ENCODE measurements at places on chromosomes 3 and 15. TPM values are rescaled to one million over a fixed set of nuclear protein-coding genes. Genes with fewer than 3 reads are reported as not detected.

DNA sequence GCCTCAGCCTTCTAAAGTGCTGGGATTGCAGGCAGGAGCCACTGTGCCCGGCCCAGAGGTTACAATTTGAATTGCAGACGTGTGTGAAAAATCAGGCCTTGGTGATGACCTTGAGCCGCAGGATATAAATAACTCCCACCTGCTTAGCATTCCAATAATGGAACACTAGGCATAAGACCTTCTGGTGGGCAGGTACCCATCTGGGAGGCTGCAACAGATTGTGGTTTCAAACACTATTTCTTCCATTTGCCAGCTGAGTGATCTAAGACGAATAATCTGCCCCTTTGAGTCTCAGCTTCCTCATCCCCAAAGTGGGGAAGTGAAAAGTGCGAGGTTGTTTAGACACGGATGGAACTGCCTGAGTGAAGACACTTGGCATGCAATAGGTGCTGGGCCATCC lies 47.7 kb upstream of the HERC1 start:
- no peaks in the 10 kb centered on the region for H3K36me3 ChIP-seq
- DNase-seq: no peak
- H3K27me3 ChIP-seq: no peaks in the 10 kb centered on the region
- no peak overlapping the region for H3K4me3 ChIP-seq
- H3K27ac ChIP-seq: no peak overlapping the region
- peaks cover 5% of the 10 kb centered on the region for H3K4me1 ChIP-seq

DNA sequence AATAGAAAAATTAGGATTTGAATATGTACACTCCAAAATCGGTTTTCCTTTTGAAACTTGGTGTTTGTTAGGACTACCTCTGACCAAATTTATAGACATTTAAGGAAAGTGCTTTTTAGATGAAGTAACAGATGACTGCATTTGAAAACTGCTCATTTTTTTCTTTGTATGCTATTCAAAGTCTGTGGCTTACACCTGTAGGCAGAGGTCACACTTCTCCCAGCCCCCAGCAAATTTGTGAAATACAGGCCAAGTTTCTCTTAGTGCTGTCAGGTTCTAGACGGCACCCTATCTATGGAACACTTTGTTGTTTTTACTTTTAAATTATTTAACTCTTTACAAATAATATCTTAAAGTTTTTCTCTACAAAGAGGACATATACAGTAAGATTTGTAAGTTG lies 100.8 kb upstream of the C15orf61 start:
- no peak overlapping the region for H3K27ac ChIP-seq
- H3K4me1 ChIP-seq: no peaks in the 10 kb centered on the region
- H3K27me3 ChIP-seq: no peaks in the 10 kb centered on the region
- no peak for DNase-seq

- no peak overlapping the region for H3K27ac ChIP-seq
- peaks cover 7% of the 10 kb centered on the region for H3K4me1 ChIP-seq
- no peak for DNase-seq
Measured at GRCh38 chr3:72427624-72428023, 420.6 kb downstream of the SHQ1 start.

DNA sequence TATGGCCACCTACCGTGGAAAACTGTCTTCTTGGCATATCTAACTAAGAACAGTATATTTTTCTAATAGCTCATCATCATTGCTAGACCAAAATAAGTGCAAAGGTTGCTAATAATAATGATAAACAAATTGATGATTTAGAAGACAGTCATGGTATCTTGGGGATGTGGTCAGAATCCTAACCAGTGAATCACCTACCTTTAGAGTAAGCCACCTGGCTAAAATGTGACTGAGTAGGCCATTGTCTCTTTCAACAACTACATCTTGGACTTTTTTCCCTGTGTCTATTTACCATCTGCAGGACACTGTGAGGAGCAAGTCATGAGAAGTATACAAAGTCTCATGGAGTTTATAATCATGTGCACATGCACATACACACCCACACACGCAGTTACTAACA lies 273.5 kb upstream of the SEMA6D start:
- no peak overlapping the region for H3K27ac ChIP-seq
- H3K4me3 ChIP-seq: no peak overlapping the region
- H3K27me3 ChIP-seq: no peaks in the 10 kb centered on the region
- no peaks in the 10 kb centered on the region for H3K4me1 ChIP-seq

DNA sequence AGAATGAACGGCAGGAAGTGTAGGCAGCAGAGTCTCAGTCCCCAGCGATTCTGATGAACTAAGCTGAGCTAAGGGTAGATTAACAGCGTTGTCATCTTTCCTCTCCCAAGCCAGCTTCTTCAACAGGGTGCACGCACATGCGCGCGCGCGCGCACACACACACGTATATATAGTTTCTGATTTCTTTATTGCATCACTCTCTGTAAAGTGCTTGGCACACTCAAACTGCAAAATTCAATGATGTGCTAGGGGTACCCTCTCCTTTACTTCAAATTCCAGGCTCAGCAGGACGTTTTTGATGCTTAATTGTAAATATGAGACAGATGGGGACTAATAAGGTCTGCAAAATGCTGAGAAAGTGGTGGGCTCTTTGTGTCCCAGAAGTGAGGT lies 26.1 kb upstream of the VPS8 start:
- H3K4me1 ChIP-seq: peaks cover 6% of the 10 kb centered on the region
- no peak overlapping the region for H3K27ac ChIP-seq
- H3K36me3 ChIP-seq: no peaks in the 10 kb centered on the region
- DNase-seq: no peak
- no peaks in the 10 kb centered on the region for H3K27me3 ChIP-seq

DNA sequence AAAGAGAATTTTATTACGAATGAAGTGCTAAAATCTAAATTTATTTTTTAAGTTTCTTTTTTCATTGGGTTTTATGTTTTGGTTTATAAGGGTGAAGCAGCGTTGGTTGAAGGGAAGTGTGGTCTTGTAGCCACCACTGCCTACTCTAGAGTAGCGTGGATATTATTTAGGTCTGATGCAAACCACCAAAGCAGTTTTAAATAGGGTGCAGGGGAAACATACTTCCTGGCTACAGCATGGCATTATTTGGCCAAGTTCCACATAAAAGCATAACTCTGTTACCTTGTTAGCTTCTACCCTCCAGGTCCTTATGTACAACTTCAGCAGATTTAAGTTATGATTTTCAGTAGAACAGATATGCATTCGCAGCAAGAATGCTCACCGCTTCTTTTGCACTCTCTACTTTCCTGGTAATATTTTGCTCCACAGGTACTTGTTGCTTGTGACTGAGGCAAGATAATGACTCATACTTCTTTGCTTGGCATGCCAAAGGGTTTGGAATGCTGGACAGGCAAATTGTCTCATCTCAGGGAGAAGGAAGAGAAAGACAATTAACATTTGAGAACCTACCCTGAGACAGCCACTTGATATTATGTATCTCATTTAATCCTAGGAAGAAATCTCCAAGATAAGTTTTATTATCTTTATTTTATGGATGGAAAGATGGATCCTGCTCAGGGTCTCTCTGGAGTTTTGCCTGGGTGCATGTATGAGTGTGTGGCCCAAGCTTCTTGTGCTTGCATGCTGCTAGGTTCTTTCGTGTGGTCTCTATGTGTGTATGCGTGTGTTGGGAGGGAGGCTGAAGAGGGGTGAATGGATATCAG lies 5.4 kb downstream of the TGFBR2 start:
- H3K4me3 ChIP-seq: peak overlapping the region; percentile 10
- no peaks in the 10 kb centered on the region for H3K36me3 ChIP-seq
- no peak for DNase-seq
- no peaks in the 10 kb centered on the region for H3K27me3 ChIP-seq
- H3K4me1 ChIP-seq: peaks cover 2% of the 10 kb centered on the region
- no peak overlapping the region for H3K27ac ChIP-seq

DNA sequence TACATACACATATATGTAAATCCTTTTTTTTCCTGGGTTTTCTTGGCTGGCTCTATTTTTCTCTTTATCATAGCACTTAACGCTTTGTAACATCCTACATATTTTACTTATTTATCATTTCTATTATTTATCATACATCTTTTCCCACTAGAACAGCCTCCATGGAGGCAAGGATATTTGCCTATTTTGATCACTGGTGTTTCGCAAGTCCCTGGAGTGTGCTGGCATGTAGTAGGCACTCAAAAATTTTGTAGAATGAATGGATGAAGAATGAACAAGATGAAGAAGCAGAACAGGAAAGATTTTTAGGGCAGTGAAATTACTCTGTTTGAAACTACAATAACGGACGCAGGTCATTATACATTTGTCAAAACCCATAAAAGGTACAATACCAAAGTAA lies 83.0 kb upstream of the PTX3 start:
- H3K4me3 ChIP-seq: no peak overlapping the region
- H3K36me3 ChIP-seq: no peaks in the 10 kb centered on the region
- no peaks in the 10 kb centered on the region for H3K4me1 ChIP-seq
- no peaks in the 10 kb centered on the region for H3K27me3 ChIP-seq
- no peak for DNase-seq

DNA sequence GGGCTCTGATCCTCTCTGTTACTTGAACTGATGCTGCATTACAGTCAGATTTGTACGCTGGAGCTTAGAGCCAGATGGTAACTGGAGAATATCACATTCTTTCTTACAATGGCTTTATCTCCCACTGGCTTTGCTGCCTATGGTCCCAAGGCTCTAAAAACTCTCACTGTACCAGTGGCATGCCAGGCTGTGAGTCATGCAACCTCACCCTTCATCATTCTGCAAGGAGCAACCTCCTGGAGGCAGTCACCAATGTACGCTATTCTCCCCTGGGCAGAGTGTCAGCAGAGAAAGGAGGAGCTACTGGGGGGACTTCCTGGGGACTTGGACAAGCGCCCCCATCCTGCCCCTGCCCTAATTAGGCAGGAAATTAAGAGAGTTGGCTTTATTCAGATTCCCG lies 97.9 kb upstream of the EIF1B start:
- no peak overlapping the region for H3K27ac ChIP-seq
- H3K4me3 ChIP-seq: no peak overlapping the region
- no peaks in the 10 kb centered on the region for H3K27me3 ChIP-seq

GRCh38 chr3:106963442-106963841 lies 413.8 kb upstream of the CCDC54 start:
- no peaks in the 10 kb centered on the region for H3K27me3 ChIP-seq
- H3K4me3 ChIP-seq: no peak overlapping the region
- H3K4me1 ChIP-seq: peaks cover 3% of the 10 kb centered on the region
- no peaks in the 10 kb centered on the region for H3K36me3 ChIP-seq
- no peak overlapping the region for H3K27ac ChIP-seq

GRCh38 chr3:141450727-141451375 lies 36.0 kb upstream of the RASA2 start:
- H3K27me3 ChIP-seq: no peaks in the 10 kb centered on the region
- no peak for DNase-seq
- H3K4me1 ChIP-seq: peaks cover 3% of the 10 kb centered on the region
- H3K36me3 ChIP-seq: no peaks in the 10 kb centered on the region

GRCh38 chr3:177448987-177449359 lies 251.7 kb upstream of the TBL1XR1 start:
- no peak for DNase-seq
- H3K4me3 ChIP-seq: no peak overlapping the region
- H3K27me3 ChIP-seq: no peaks in the 10 kb centered on the region
- no peak overlapping the region for H3K27ac ChIP-seq
- H3K4me1 ChIP-seq: peaks cover 2% of the 10 kb centered on the region

GRCh38 chr3:139173372-139174108 lies 128.8 kb upstream of the PRR23C start:
- H3K27ac ChIP-seq: peak overlapping the region; percentile 33
- peak overlapping the region; percentile 27 for H3K4me3 ChIP-seq
- no peaks in the 10 kb centered on the region for H3K36me3 ChIP-seq

- no peaks in the 10 kb centered on the region for H3K36me3 ChIP-seq
- no peak for DNase-seq
- no peaks in the 10 kb centered on the region for H3K4me1 ChIP-seq
- no peaks in the 10 kb centered on the region for H3K27me3 ChIP-seq
- no peak overlapping the region for H3K4me3 ChIP-seq
Measured at GRCh38 chr3:126539558-126540250, 15.7 kb downstream of the CHST13 start.

DNA sequence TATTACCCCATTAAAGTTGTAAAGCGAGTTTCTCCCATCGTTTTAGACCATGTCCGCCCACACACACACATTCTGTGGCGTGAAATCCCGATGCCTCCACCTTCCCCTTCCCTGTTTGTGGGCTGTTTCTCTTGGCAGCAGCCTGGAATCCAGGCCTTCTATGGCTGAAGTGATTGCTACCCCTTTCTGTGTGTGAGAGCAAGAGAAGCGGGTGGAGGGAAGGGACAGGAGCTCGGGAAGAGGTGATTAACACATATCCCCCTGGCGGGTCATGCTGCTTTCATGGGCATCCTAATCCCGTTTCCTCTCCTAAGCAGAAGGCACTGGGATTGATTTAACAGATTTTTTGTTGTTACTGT lies 283.8 kb upstream of the RGMA start:
- DNase-seq: no peak
- H3K4me3 ChIP-seq: no peak overlapping the region
- no peak overlapping the region for H3K27ac ChIP-seq
- H3K4me1 ChIP-seq: no peaks in the 10 kb centered on the region
- H3K27me3 ChIP-seq: no peaks in the 10 kb centered on the region
- no peaks in the 10 kb centered on the region for H3K36me3 ChIP-seq

- no peaks in the 10 kb centered on the region for H3K27me3 ChIP-seq
- no peak overlapping the region for H3K27ac ChIP-seq
- no peak for DNase-seq
- H3K4me3 ChIP-seq: no peak overlapping the region
Measured at GRCh38 chr3:2765002-2765579, 345.1 kb downstream of the IL5RA start.

DNA sequence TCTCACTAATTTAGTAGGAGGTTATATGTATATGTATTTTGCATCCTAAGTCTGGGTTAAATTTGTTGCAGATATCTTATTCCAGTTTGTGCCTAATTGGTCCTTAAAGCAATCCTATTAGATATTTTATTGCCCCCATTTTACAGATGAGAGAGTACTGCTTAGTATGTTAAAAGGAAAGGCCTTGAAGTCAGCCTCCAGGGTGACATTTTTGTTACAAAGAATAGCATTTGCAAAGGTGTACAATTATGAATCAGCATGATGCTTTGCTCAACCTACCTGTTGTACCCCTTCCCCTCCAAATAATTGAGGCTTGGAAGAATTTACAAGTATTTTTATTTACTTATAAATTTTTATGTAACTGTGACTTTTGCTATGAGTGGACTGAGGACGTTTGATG lies 14.0 kb downstream of the STT3B start:
- no peak overlapping the region for H3K4me3 ChIP-seq
- no peaks in the 10 kb centered on the region for H3K27me3 ChIP-seq
- DNase-seq: no peak
- H3K27ac ChIP-seq: no peak overlapping the region
- no peaks in the 10 kb centered on the region for H3K36me3 ChIP-seq
- peaks cover 10% of the 10 kb centered on the region for H3K4me1 ChIP-seq

GRCh38 chr3:45409921-45410320 lies 21.5 kb downstream of the LARS2 start:
- no peaks in the 10 kb centered on the region for H3K36me3 ChIP-seq
- H3K4me1 ChIP-seq: peaks cover 5% of the 10 kb centered on the region
- peak overlapping the region; percentile 73 for H3K27ac ChIP-seq
- H3K27me3 ChIP-seq: no peaks in the 10 kb centered on the region

RETNLB gene
- not detected for total RNA-seq

NDN gene
- total RNA-seq: 120 TPM

IL17RD gene
- 19.8 TPM for total RNA-seq

IL16 gene
- 9.9 TPM for total RNA-seq

CASR gene
- 0.22 TPM for total RNA-seq

All from ovary (tissue), 10 donors.